Suppressor macrophage (primary cell): ENCODE measurements at places on chromosomes 2 and 18.
A peak's percentile ranks its signal among the peaks of the same experiment; 100 is the strongest.

DNA sequence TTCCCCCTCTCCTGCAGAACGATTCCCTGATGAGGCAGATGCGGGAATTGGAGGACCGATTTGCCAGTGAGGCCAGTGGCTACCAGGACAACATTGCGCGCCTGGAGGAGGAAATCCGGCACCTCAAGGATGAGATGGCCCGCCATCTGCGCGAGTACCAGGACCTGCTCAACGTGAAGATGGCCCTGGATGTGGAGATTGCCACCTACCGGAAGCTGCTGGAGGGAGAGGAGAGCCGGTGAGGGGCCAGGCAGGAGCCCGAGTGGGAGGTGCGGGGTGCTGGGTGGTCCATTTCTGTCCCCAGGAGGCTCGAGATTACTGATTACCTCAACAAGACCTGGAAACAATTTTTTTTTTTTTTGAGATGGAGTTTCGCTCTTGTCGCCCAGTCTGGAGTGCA, 3.1 kb downstream of the DES start:
- no peak for DNase-seq

DNA sequence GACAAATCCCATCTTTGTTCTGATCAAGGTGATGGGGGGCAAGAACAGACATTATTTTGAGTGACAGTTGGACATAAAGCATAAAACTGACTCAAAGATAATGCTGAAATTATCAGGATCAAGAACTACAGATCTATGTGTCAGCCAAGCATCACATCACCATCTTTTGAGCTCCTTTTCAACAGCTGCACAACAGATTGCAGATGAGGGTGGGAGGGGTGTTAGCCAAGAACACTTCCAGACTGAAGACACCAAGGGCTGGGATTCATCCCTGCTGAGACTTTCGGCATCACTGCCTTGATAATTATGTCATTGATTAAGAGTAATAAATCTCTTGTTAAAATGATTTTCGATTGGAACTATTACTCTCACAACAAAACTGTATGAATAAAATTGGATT, 191.5 kb upstream of the NETO1 start:
- DNase-seq = no peak

DNA sequence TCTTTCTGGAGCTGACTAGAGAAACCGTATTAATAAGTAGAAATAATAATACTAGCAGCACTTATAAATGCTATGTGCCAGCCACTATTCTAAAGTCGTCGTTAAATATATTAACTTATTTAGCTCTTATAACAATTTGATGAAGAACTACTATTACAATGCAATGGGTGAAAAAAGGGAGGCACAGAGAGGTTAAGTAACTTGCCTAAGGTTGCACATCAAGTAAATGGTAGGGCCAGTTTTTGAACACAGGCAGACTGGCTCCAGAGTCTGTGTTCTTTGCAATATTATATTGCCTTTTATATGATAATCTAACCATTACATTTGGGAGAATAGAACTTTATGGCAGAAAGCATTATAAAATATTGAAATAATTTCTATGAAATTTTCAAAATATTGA, 17.6 kb downstream of the INPP1 start:
- no peak for DNase-seq

DNA sequence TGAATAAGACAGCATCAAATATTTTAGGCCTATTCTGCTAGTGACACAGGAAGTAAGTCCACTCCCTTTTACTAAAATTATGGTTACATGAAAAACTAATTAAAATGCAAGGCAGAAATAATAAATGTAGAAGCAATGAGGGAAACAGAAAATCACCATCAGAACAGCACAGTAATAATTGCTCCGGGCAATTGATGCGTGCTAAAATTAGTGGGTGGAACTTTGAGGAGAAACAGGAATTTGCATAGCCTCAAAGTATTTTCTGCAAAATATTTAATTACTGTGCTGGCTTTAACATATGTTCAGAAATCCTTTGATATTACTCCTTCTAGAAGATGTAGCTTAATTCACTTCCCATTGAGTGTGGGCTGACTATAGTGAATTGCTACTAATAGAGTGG, 654.3 kb upstream of the RAB6C start:
- DNase-seq = no peak

DNA sequence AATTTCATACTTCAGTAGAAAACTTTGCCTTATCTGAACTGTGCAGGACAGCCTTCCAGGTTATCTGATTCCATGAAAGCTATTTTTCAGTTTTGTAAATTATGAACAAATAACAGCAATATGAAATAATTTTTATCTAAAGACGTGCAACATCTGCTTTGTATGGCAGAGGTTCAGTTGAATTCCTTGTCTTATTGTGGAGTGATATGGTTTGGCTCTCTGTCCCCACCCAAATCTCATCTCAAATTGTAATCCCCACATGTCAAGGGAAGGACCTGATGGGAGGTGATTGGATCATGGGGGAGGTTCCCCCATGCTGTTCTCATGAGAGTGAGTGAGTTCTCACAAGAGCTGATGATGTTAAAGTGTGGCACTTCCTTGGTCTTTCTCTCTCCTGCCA, 18.1 kb upstream of the RPIA start:
- no peak for DNase-seq

GRCh38 chr18:22218835-22219234, 49.4 kb downstream of the GATA6 start:
- DNase-seq = no peak

GRCh38 chr18:59514203-59514602, 155.1 kb upstream of the LMAN1 start:
- no peak for DNase-seq

DNA sequence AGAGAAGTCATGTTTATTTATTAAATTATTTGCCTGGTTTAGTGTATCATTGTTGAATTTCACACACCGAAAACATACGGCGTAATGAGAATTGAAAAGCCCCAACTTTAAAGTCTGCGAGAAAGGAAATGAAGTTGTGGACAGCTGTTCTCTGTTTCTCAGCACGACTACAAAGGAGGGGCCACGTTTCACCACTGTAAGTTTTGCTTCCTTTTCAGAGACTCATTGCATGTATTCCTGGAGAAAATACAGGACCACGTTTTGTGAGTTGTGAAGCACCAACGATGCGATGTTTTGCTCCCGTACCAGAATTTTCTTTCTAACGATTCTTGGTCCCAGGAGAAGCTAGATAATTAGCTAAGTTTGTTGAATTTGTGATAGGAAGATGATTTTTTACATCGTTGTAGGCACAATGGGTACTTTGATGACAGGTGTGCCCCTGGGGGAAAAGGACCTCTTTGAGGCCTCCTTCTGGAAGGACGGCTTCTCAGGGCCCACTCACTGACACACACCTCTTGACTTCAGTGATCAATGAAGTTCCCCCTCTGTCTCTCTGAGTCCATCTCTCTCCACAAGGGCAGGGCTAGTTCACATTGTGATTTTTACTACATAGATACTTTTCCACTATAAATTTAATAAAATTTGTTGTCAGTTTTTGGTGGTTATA, 23.7 kb upstream of the ACKR3 start:
- DNase-seq = peak; percentile 36

DNA sequence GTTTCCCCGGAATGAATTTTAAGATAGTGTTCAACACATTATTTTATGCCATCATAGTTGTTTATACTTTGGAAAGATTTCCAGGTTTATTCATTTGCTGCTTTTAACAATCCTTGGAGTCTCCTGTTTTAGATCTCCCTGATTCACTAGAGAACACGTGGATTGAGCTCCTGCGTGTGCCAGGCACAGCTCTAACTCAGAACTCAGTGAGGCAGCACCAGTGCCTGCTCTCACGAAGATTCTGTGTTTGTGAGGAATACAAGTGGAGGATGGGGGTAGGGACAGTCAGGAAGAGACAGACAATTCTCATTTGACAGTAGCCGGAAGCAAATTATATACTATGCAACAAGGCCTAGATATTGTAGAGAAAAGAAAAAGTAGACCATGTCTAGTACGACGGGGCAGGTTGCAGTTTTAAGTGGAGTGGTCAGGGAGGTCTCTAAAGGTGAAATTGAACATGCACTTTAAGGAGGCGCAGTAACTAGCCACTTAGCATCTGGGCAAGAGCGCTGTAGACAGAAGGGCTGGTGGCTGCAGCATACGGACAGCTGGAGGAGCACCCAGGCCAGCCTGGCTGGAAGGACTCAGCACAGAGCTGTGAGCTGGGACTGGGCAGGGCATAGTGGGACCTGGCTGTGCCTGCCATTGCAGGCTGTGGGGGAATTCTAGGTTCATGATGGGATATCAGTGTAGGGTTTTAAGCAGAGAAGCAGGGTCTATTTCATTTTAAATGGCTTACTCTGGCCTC, 24.3 kb downstream of the RNF144A start:
- DNase-seq = no peak

DNA sequence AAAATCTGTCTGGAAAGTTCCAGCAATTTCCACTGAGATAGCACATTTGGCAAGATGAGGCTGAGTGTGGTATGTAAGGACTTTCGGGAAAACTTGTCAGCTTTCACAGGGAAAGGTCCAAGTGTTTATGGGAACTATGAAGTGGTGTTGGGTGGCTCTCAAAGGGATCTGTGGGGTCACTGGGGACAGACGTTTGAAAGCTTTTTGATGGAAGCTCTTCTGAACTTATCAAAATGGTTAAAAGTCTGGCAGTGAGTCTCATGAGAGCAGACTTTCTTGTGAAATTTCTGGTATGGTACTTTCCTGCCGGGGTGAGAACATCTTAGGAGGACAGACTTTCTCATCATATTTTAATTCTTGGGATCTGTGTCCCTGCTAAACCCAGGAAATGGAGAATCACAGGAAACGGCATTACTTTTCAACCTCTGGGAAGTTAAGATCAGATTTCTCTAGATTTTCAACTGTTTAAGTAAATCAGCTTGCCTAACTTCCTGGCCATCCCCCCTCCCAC, 546.3 kb upstream of the ZEB2 start:
- DNase-seq = no peak

GRCh38 chr18:48818329-48819254, 132.2 kb downstream of the SMAD7 start:
- DNase-seq = no peak

GRCh38 chr2:161044095-161044865, 115.9 kb upstream of the TANK start:
- DNase-seq = no peak

GRCh38 chr2:15940661-15941480, 521 bp downstream of the MYCN start:
- DNase-seq = peak; percentile 44

- DNase-seq = no peak
Measured at GRCh38 chr2:36178384-36178783, 177.2 kb upstream of the CRIM1 start.

DNA sequence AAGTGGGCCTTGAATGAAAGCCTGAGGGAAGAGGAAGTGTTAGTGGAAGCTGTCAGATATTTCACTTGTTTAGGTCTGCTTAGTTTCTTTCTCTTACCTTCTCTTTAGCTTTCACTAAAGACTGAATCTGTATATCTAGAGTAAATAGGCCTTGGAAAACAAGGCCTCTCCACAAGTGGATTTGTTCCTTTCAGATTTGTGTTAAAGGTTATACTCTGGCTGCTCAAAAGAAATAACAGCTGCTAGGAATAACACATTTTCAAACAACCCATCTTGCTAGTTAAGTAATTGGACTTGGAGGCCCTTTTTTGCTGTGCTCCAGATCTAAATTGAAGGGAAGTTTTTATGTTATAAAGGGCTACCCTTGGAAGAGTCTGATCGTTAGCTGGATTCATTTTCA, 236.3 kb downstream of the KIAA1328 start:
- no peak for DNase-seq

DNA sequence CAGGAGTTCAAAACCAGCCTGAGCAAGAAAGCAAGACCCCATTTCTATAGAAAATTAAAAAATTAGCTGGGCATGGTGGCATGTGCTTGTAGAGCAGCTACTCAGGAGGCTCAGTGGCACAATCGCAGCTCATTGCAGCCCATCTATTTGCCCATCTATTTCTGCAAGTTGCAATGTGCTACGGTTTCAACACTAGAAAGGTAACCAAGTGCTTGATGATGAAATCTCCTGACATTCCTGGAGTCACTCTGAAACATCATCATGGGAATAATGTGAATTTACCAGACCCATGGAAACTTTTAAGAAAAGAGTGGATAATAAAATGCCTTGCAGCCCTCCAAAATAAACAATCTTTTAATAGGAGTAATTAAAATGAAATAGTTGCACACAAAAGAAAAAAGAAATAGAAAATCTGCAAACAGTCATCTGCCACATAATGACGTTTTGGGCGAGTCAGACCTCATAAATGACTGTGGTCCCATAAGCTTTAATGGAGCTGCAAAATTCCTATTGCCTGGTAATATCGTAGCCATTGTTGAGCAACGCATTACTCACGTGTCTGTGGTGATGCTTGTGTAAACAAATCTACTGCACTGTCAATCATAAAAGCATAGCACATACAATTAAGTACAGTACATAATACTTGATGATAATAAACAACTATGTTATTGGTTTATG, 46.6 kb upstream of the AMMECR1L start:
- no peak for DNase-seq

DNA sequence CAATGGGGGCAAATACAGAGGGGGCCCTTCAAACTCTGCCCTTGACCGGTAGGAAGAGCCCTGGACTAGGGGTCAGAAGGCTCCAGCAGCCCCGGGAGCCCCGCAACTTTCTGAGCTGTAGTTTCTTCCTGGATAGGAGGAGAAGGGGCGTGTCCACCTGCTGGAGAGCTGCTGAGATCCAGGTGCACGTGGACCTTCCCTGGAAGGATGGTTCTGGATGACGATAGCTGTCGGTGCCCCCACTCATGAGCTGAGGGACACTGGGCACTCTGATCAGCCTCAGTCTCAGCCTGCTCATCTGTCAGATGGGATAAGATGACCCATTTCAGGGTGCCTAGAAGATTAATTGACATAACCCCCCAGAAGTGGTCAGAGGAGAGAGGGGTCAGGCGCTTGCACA, 125.2 kb upstream of the HDAC4 start:
- DNase-seq = no peak

DNA sequence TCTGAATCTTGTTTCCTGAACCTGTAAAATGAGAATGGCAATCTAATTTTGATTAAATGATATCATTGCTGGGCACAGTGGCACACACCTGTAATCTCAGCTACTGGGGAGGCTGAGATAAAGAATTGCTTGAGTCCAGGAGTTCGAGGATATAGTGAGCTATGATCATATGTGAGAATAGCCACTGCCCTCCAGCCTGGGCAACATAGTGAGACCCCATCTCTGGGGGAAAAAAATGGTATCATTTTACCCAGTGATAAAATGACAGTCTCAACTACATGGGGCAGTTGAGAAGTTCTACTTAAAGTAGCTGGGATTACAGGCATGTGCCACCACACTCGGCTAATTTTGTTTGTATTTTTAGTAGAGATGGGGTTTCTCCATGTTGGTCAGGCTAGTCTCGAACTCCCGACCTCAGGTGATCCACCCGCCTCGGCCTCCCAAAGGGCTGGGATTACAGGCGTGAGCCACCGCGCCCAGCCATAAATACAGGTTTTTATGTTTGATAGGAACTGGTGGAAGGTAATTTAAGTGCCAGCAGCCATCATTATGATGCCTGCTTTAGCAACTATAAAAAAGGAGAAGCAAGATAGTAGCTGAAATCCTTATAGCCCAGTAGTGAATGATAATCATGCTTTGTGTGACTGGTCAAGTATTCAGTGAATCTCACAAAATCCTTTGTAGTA, 17.0 kb downstream of the BZW1 start:
- DNase-seq = no peak

GRCh38 chr2:233476651-233477547, 89.7 kb downstream of the USP40 start:
- DNase-seq = no peak

GRCh38 chr2:137928547-137929518, 35.4 kb upstream of the HNMT start:
- no peak for DNase-seq
